G401 (cell line): ENCODE measurements at places on chromosomes 1 and 21. TPM values are rescaled to one million over a fixed set of nuclear protein-coding genes. Genes with fewer than 3 reads are reported as not detected.

DNA sequence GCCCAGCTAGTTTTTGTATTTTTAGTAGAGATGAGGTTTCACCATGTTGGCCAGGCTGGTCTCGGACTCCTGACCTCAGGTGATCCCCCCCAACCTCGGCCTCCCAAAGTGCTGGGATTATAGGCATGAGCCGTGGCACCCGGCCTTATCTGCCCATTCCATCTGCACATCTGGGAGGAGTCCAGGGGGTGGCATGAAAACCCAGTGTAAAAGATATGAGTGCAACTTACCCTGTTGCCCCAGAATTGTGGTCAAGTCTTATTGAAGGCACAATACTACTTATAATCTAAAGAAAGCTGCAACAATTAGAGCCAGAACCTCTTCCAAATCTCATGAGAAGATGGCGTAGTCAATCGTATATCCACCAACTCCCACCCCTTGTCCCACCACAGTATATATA, 18.4 kb downstream of the CTXND2 start:
- no peak for DNase-seq

DNA sequence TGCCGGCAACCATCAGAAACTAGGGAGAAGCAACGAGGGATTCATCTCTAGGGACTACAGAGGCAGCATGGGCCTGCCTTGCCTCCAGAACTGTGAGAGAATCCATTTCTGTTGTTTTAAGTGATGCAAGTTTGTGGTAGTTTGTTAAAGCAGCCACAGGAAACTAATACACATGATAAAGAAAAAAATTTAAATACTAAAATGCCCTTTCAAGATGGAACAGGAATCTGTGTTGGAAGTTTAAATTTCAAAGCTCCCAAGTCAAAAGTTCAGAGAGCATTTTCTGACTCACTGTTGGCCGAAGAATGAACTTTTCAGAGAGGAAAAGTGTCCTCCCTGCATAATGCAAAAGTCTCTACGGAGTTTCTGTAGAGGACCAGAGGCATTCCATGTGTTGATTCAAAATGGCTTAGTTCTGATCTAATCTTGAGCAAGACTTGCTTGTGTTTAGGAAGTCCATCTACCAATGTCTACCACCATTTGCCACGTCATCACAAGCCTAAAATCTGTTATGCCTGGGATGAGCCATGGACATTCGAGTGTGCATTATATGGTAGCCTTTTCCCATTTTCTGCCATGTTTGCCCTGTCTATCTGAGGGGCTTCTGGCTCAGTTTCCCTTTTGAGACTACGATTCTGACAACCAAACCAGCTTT, 22.4 kb upstream of the ARHGAP29 start:
- DNase-seq, result no peak

DNA sequence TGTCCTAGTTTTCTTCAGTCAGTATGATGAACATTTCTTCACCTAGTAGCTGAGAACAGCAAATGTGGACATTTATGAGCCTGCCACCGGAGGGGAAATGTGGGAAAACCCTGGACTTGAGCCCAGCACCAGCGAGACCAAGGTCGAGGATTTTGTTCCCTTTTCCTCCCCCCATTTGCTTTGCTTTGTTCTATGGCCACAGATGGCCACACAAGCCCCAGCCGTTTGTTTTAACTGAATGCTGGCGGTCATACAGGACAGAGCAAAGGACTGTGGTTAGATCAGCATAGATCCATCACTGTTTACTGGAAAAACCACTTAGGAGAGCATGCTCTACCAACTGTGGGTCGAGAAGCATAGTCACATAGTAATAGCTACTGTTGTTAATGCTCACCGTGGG, 20.9 kb downstream of the SH2D2A start:
- no peak for DNase-seq

- no peak for DNase-seq
Measured at GRCh38 chr1:220791285-220791684, 4.6 kb downstream of the MTARC1 start.

GRCh38 chr21:40118527-40118926, 251.3 kb downstream of the PCP4 start:
- DNase-seq, result no peak

DNA sequence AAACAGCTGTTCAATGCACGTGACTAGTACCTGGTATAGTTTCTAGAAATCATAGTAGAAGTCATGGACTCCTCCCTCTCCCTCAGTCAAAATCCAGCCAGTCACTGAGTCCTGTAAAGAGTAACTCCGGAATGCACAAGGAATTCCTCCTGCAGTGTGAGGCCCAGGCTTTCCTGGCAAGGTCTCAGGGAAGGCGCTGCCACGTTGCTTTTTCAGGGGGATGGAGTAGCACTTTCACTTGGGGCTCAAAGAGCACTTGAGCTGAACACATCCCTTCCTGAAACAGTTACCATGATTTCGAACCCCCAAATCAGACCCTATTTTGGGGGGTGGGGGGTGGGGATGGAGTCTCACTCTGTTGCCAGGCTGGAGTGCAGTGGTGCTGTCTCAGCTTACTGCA, 26.4 kb upstream of the LRRC8D start:
- DNase-seq, result no peak

GRCh38 chr1:38037221-38037939, 9.2 kb downstream of the POU3F1 start:
- no peak for DNase-seq

DNA sequence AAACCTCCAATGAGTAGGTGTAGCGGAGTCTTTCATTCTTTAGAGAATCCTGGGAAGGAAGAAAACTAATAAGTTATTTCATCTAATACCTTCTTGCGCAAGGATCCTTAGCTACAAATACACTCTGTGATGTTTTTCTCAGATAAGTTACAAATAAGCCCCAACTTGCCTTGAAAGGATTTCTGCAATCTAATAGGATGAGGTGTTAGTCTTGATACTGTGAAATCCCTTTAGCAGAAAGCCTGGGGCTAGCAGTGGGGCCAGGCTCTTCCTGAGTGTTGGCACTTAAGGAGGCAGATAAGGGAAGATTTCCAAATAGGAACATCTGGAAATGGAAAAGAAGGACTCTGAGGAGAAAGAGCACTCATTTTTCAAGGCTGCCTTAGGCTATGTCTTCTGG, 168.0 kb upstream of the DAB1 start:
- DNase-seq, result no peak

GRCh38 chr21:45405271-45405818, 380 bp downstream of the COL18A1 start:
- no peak for DNase-seq

DNA sequence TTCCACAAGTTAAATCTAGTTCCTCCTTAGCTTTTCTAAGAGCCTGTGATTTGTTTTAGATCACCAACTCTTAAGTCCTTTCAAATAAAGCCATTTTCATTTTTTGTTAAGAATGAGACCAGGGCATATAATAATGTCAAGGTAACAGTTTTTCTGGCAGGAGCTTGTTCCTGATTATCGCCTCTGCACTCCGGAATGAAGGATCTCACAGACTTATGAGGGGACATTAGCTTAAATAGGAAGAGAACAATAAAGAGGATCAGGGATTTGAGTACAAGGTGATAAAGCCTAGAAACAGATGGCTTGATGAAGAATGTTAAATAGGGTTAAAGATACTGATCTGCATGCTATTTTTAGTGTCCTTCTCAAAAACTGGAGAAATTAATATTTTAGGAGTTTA, 13.6 kb upstream of the OTUD7B start:
- DNase-seq, result no peak

DNA sequence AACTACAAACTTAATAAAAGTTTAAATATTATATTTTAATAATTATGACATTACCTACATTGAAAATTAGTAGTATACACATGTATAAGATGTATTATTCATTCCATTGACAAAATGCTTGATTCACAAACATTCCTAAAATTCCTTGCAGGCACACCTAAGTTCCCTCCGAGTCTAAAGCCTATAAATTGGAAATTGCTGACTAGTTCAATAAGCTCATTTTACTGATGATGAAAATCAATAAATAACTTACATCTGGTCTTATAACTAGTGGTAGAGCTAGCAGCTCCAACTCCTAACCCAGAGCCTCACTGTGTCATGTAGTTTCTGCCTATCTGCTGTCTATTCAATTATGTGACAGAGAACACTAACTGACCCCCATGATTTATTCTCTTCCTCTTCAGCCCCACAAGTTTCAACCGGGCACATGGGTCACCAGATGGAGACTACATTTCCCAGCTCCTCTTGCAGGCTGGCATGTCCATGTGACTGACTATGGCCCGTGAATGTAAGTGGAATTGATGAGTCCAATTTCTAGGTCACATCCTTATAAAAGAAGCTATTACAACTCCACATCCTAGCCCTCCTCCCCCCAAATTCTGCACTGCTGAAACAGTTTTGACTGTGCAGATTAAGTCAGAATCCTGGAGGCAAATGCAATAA, 29.6 kb upstream of the LRRC8D start:
- no peak for DNase-seq

DNA sequence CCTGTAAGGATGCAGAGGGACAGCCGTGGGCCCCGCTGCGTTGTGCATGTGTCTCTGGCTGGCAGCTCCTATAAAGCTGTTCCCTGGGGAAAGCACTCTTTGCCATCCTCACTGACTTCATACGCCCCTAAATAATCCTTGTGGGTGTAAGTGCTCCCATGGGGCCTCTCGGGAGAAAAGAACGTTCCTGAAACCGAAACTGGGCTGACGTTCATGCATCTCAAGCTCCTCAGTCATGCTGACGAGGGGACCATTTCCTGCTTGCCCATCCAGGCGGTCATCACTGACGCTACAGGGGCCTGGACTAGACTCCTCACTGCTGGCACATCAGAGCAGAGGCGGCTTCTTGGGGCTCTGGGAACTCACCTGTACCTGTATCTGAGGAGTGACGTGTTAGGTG, 73.1 kb upstream of the USP24 start:
- DNase-seq, result no peak

GRCh38 chr1:93980320-93981273, 71.4 kb upstream of the GCLM start:
- DNase-seq, result peak; percentile 4

GRCh38 chr1:224615861-224616755, at the start of gene CNIH3:
Gene CNIH3 (plus strand): TSS chr1:224616317. CDS start chr1:224617175, 858 bp downstream.
- DNase-seq, result no peak

GRCh38 chr1:93878889-93879586, at the start of gene DNTTIP2:
Gene DNTTIP2 (minus strand): TSS chr1:93879206. CDS start chr1:93879148, 58 bp downstream.
- peak; percentile 92 for DNase-seq

- DNase-seq, result peak; percentile 13
Measured at GRCh38 chr1:236868625-236869467, 73.8 kb downstream of the MTR start.

DNA sequence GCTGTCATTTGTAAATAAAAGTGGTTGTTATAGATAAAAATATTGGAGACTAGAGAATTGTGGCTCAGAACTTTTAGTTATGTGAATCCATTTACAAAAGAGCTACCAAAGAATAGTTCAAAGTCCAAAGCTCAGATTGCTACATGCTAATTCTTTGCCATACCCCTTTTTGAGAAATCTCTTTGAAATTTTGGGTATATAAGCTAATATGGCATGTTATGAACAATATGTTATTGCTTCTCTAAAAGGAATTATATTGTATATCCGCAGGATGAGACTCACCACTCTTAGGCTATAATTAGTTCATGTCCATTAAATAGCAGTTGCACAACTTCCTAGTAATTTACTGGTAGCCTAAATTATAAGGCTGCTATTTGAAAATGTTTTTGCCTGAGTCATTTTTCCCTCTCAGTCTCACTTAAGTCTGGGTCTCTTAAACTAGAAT, 178.0 kb downstream of the ZNF281 start:
- DNase-seq, result no peak

GRCh38 chr1:57741521-57741920, 317.7 kb upstream of the DAB1 start:
- no peak for DNase-seq

DNA sequence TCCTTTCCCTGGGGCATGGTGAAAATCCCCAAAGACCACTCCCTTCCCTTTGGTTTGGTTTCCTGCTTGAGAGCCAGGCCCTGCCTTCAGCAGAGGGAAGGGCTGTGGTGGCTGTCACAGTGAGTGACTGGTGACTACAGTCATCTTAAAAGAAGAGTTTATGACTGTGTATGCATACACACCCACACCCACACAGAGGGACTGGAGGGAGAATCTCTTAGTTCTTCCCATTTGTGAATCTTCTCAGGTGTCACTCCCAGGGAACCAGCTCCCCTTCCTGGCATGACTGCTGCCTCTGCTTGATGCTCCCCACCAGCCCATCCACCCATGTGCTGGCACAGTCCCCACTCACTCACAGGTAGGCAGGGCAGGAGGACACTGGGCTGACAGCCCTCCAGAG, 3.9 kb upstream of the KCNA2 start:
- no peak for DNase-seq

- DNase-seq, result no peak
Measured at GRCh38 chr1:237938553-237938952, 47.8 kb upstream of the ZP4 start.

- no peak for DNase-seq
Measured at GRCh38 chr21:46471514-46471913, 12.8 kb downstream of the DIP2A start.

GRCh38 chr1:199721001-199721400, 306.5 kb upstream of the NR5A2 start:
- DNase-seq, result no peak

GRCh38 chr1:31445951-31446350, 32.9 kb downstream of the SERINC2 start:
- no peak for DNase-seq

DNA sequence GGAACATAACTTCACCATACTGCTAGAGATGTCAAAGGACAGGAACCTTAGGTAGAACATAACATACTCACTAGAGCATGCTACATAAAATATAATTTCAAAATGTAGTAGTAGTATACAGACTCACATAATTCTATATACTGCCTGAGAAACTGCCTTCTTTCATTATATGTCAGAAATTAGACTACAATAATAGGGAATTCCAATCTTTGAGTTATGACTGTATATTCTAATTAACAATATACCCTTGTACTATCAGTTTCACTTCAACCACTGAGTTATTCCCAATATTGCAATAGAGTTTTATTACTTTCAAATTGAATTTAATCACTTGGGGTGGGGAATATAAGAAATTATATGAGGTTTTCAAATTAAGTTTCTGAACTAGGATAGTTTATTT, 44.0 kb downstream of the OMA1 start:
- DNase-seq, result no peak

GRCh38 chr21:33036430-33037162, 10.9 kb downstream of the OLIG2 start:
- no peak for DNase-seq

DNA sequence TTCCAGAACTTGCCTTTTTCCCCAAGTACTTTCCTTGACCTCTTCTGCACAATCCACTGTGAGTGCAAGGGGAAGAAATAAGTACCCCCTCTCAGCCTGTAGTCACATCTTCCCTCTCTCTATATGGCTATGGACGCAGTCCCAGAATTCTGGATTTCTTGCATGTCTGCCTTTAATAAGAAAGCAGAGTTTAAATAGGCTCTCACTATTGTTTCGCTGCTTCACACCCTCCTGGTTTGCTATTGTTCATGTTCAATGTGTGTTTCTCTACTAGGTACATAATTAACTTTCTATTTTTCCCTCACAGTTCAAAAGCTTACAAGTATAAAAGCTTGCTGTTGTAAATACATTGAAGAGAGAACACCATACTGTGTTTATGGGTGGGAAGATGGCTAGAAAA, 181.5 kb upstream of the C1orf105 start:
- no peak for DNase-seq

The EDARADD gene
- 0.68 and 2.3 TPM in 2 replicates for total RNA-seq

The CCDC18 gene
- total RNA-seq, result 4.4 and 9.8 TPM in 2 replicates

The RNU1-2 gene
- not detected in 2 replicates for total RNA-seq

The TNFRSF4 gene
- not detected in 2 replicates for total RNA-seq

The KRTAP8-1 gene
- total RNA-seq, result not detected in 2 replicates

The CD244 gene
- not detected in 2 replicates for total RNA-seq

The CRYBG2 gene
- 5.5 and 18.6 TPM in 2 replicates for total RNA-seq

The NGF gene
- 1.4 TPM in 1 of 2 replicates, not detected in the other for total RNA-seq

The LEFTY1 gene
- total RNA-seq, result not detected in 2 replicates

The CFAP141 gene
- not detected in 2 replicates for total RNA-seq

The S1PR1 gene
- not detected in 2 replicates for total RNA-seq

The UBXN10 gene
- 0.98 and 3.5 TPM in 2 replicates for total RNA-seq
